ENCODE measurements at places on chromosomes 7 and 10.

DNA sequence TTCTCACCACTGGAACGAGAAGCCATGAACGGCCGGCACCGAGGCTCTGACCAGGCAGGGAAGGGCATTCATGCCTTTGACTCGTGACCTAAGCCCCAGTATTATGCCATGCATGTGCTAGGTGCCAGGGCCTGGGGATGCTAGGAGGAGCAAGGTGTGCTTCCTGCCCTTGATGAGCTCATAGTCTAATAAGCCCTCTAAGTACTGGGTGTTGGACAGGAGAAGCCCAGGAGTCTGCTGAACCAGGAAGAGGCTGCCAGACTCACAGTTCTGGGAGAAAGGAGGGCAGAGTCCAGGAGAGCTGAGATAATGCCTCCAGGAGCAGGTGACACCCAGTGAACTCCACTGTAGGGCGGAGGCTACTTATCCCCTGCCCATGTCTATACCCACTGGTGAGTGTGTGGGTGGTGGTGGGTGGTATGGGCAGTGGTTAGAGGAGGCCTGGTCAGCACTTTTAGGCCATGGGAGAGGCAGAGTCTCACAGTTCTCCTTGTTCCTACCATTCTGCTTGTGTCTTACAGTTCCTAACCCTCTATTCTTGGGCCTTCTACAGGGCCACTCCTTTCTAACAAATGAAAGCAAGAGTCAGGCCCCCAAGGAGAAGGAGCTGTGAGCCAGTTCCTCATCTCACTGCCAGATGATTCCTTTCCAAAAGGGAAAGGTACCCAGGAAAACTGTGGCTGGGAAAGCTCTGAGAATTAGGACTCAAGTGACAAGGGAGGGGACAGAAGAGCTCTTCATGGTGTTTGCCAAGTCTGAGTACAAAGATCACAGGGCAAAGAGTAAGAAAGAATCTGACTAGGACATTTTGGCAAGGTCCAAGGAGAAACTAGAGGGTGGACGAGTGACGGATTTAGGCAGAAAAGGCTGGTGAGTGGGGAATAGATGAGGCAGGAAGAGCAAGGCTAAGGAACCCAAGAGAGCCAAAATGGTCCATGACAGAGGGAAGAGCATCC, 3.6 kb upstream of the MXI1 start:
- DNase-seq: no peak

GRCh38 chr10:17961551-17962422, 10.1 kb downstream of the SLC39A12 start:
- no peak for DNase-seq

DNA sequence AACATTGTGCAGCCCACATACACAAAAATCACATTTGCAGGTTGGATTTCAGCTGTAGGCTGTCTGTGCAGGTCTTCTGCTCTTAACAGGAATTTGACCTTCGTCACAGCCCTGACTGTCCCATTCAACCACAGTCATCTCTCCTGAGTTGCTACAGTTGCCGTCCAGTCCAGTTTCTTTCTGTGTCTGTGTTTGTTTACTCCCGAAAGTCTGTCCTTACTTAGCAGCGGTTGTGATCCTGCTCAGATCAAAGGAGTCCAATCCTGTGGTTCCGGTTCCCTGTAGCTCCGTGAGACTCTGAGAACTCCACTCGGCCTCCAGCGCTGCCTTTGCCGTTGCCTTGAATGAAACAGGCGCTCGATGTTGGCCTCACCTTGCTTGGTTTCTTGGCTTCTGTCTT, 111.6 kb upstream of the GATA3 start:
- DNase-seq: no peak

DNA sequence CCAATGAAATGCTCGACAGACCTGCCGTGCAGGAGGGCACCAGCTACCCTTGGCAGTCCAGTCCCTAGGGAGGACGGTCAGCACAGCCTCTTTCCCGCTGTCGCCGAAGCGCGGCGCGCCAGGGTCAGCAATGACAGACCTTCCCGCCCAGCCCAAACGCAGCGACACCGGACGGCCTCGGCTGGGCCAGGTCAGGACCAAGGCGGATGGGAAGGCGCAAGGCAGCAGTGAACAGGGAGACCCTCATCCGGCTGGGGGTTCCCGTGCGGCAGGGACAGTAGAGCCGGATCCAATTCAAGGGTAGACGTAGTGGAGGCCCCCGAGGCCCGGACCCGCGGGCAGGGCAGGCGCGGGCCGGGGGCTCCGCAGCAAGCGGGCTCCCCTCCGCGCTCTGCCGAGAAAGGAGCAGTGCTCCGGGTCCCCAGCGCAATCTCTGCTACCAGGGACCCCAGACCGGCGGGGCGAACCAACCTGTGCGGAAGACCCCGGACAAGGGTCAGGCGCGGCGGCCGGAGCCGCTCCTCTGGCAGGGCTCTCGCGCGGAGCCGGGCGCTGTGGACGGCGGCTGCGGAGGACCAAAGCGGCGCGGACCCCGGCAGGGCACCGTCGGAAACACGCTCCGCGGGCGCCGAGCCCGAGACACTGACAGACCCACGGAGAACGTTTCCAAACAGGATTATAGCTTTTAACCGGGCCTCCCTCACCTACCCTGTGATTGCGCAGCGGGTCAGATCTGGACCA, at the start of gene SEC31B:
TSS of gene SEC31B (minus strand) at position 551 of the 741 bp plus-strand sequence. CDS start 2,909 bp downstream, outside the sequence.
- peak; percentile 74 for DNase-seq

DNA sequence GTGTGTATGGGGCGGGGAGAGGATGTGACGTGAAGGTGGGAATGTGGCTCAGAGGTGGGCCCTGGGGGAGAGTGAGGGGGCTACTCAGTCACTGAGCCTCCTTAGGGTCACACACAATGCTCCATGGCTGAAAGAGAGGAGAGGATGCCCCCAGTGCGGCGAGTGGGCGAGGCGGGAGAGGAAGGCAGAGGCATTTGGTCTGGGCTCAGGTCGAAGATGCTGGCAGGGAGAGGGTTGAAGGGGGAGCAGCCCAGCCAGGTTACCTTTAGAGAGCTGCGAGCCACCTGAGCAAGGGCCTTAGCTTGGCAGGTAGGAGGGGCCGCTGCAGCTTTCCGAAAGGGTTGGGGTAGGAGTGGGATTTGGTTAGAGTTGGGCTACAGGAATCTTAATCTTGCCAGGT, 4.7 kb upstream of the LOXL4 start:
- no peak for DNase-seq

- no peak for DNase-seq
Measured at GRCh38 chr10:1365540-1366321, 309.5 kb downstream of the WDR37 start.

Measured in SHP77 treated with DMSO at 0.1 percent for 48 hours (cell line).